ENCODE measurements at places on chromosomes 12 and 14.

GRCh38 chr12:89928467-89928866, 219.8 kb upstream of the ATP2B1 start:
- DNase-seq = no peak

- no peak for DNase-seq
These were observed 196.9 kb downstream of the BCL11B start for GRCh38 chr14:99075061-99075460.

DNA sequence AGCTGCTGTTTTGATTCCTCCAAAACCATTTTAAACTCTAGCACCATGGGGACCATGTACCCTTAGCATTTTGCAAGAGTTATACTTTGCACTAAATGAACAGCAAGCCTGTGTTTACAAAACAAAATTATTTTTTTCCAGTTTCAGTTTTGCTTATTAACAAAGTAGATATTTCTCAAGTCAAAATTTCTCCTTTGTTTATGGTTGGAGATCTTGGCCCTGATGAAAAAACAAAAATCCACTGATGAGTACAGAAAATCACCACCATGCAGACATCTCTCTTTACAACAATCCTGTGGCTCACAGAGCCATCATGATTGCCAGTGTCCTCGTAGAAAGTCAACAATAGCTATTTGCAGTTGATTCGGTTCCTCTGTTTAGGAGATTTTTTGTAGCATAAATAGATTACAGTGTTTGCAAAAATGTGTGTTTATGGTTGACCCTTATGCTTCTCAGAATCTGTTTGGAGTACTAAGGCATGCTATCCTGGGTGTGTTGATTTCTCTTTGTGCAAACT, 201.1 kb upstream of the NUDT4 start:
- no peak for DNase-seq

DNA sequence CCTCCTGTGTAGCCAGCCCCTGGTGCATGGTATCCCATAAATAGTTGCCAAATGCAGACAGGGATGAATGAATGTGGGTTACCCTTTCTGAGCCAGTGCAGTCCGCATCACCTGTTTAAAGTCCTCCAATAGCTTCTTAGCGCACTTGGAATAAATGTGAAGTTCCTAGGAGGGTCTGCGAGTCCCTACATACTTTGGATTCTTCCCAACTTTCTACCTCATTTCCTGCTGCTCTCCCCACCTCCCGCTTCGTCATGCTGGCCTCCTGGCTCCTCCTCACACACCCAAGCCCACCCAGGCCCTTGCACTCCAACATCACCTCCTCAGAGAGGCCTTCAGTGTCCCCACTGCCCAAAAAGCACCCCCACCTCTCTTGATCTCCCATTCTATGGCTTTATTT, 17.7 kb downstream of the RFX4 start:
- DNase-seq = no peak

DNA sequence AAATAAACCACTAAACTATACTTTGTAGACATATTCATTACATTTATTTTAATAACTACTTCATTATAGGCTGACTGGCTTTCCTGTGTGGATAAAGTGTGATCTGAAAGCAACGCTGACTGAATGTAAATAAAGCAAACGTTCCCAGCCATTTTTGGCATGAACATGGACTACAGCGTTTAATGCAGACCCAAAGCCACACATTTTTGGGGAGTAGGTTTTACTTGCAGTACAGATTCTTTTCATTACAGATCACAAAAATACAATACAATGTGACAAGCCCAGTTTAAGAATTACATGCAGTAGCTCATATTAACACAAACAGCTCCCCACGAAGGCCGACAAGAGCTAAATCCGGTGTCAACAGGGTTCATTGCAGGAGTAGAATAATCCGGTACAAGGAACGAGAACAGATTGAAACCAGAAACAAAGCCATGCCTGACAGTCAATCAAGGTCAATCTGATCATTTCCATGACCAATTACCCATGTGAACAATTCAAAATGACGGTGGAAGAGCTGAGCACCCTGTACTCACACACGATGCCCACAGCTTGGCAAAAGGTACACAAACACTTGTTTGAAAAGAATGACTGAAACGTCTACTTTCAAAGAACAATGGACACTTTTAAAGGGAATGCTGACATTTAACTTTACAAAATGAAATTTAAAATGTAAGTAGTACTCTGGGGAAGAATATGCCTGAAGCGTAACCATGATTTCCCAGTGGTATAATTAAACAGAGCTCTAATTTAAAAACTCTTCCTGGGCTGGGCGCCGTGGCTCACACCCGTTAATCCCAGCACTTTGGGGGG, 5.3 kb downstream of the BAG5 start:
- DNase-seq = no peak

DNA sequence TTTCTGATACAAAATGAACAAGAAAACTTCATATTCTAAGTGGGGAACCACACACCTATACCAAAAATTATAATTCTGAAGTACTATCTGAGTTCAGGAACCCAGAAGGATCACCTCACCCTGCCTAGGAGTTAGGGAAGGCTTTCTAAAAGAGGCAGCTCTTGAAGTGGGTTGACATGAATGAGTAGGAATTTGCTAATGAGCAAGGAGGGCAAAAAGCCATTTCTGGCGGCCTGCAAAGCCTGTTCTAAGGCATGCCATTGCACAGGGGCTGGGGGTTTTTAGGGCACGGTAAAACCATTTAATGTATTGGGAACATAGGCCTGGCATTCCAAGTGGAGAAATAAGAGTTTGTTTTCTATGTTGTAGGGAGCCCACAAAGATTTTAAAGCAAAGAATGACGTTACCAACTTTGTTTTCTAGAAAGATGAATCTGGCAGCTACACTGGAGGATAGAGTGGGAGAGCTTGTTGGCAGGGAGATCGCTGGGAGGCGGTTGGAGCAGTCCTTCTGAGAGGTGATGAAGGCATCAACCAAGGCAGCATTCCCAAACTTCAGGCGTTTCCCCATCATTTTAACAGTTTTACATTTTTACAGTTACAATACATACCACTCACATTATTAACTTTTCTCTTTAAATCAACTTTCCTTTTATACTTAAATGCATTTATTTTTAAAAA, 14.1 kb downstream of the IFT43 start:
- DNase-seq = no peak

GRCh38 chr12:2687058-2687457, 107.7 kb upstream of the FKBP4 start:
- no peak for DNase-seq

- DNase-seq = no peak
These were observed 2.0 kb downstream of the SYNE3 start for GRCh38 chr14:95514131-95515079.

DNA sequence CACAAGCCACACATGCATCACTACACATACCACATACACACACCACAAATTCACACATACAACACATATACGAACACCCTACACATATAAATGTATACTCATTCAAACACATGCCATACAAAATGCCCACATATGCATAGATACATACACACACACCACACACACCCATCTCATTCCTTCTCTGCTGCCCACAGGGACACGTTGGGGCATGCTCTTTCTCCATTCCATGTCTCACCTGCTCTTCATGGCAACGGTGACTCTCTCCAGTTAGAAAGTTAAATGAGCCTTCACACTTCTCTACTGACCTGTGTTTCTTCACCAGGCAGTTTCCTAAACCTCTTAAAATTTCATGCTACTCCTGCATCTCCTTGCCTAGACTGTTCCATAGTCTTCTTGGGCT, 1194.8 kb downstream of the BCL11B start:
- no peak for DNase-seq

GRCh38 chr14:24058260-24058950, 6.6 kb downstream of the CARMIL3 start:
- DNase-seq = no peak

- DNase-seq = no peak
These were observed 158.0 kb downstream of the KCNA5 start for GRCh38 chr12:5201554-5202218.

- DNase-seq = no peak
These were observed 35.5 kb upstream of the RERG start for GRCh38 chr12:15256761-15257160.

GRCh38 chr14:68589447-68590200, 203.2 kb downstream of the ZFP36L1 start:
- DNase-seq = no peak

GRCh38 chr12:10368206-10369171, 21.4 kb downstream of the KLRK1 start:
- no peak for DNase-seq

All from activated T-cell treated with anti-CD3 and anti-CD28 coated beads for 48 hours (primary cell).